Pons (tissue), 1 donor: ENCODE measurements at places on chromosomes 4 and X.
A peak's percentile ranks its signal among the peaks of the same experiment; 100 is the strongest.

DNA sequence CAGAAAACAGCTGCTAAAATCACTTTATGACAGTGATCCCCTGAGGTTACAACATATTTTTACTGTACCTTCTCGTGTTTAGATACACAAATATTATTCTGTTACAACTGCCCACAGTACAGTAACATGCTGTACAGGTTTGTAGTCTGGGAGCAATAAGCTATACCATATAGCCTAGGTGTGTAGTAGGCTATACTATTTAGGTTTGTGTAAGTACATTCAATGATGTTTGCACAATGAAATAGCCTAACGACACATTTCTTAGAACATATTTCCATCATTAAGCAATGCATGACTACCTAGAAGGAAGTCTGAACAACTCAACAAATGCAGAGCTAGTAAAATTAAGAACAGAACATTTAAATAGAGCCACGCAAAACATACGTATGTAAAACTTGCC is 112.7 kb downstream of the ZAR1 start:
- DNase-seq = no peak

- DNase-seq = no peak
Observed at GRCh38 chr4:41349021-41349420, 92.3 kb downstream of the UCHL1 start.

GRCh38 chrX:13658602-13659001 is 5.7 kb downstream of the TCEANC start:
- DNase-seq = peak; percentile 76

GRCh38 chrX:129733335-129733734 is 5.4 kb upstream of the XPNPEP2 start:
- no peak for DNase-seq

DNA sequence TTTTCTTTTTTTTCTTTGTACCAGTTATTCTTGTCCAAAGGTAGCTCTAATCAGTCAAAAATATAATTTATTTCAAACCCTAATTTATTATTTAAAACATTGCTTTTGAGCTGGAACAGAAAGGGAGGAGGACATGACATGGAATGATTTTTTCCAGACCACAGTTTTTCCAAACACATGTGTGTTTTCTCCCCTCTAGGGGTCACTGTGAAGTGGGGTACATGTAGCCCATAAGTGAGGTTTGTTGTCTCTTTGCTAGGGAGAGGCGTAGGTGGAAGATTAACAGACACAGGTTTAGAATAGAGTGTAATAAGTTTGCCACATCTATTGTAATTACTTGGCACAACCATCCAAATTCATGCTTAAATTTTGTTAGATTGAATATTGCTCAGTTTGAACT is 83.0 kb downstream of the TNIP2 start:
- no peak for DNase-seq

GRCh38 chr4:109169170-109169569 is 133.3 kb downstream of the COL25A1 start:
- DNase-seq = no peak

- DNase-seq = no peak
Observed at GRCh38 chr4:101148551-101148950, 198.8 kb downstream of the PPP3CA start.

DNA sequence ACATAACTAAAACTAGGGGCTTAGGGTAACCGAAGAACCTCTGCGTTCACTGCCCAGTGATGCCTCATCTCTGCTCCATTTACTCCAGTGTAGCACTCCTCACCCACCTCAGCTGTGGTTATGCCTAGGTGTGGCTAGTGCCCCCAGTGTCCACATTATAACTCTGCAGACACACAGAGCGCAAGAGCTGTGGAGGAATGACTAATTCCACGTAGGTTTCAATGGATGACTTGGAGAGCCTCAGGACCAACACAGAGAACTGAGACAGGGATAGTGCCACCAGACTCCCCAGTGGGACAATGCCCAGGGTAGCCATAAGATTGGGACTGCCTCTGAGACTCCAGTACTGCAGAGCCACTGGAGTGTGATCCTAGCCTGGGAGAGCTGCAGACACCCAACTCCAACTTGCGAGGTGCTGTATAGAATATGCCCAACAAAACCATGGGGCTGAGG is 542.4 kb upstream of the DIPK2B start:
- DNase-seq = no peak

DNA sequence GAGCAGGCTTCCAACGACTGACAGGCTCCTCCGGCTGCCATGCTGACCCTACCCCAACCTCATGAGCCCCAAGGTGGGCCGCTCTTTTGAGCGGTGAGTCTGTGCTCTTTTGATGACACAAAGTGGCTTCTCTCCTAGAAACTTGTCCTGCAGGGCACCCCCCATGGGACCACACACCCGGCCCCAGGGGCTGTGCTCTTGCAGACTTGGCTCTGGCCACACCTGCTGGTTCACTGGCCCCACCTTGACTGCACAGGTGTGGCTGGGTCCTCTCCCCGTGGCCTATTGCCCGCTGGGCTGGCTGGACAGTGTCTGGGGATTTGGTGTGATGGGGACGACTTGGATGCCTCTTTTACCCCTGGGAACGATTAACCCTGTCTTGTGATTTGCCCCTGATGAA is 1.5 kb upstream of the CPZ start:
- no peak for DNase-seq
